Pericardium fibroblast (primary cell): ENCODE measurements at places on chromosomes 11 and 22. TPM values are rescaled to one million over a fixed set of nuclear protein-coding genes. Genes with fewer than 3 reads are reported as not detected.

SCGB1C1 gene
- not detected in 2 replicates for total RNA-seq

PRSS23 gene
- total RNA-seq: 67.6 and 459 TPM in 2 replicates

OR51B6 gene
- not detected in 2 replicates for total RNA-seq

TMEM218 gene
- total RNA-seq: 19.9 and 22.1 TPM in 2 replicates

OLFML1 gene
- 7.6 and 22.5 TPM in 2 replicates for total RNA-seq
